Left lung (tissue), 14 donors: ENCODE measurements at places on chromosomes 7 and 10.

DNA sequence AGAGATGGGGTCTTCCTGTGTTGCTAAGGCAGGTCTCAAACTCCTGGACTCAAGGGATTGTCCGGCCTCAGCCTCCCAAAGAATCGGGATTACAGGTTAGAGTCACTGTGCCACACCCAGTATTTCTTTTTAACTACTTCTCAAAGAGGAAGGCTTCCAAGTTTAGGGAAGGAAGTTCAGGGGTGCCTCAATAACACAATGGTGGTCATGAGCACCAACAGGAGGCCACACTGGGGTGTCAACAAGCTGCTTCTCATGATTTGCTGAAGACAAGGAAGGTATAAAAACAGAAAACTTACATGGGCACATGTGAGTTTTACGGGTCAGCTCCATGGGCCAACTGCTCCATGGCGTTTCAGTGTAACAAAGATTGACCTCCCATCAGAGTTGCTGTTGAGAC, 160.5 kb downstream of the TNS3 start:
- no peak for DNase-seq

- DNase-seq, result no peak
These were observed 1.5 kb upstream of the LRRC4 start for GRCh38 chr7:128032605-128033235.

GRCh38 chr10:5575144-5575481, 50.4 kb downstream of the CALML3 start:
- DNase-seq, result no peak

DNA sequence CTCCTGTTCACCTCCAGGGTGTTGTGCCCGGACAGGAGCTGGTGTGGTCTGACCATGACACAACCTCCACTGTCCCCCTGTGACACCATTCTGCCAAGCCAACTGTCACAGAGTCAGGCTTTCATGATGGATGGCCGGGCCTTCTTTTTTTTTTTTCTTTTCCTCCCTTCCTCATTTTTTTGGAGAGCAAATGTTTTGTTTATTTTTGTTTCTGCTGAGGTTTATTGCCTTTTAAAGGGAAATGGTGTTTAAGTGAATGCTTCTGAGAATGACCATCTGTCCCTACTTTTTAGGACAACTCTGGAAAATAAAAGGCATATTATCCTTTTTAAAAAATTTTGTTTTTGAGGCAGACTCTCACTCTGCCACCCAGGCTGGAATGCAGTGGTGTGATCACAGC, 115.1 kb upstream of the NPS start:
- peak; percentile 66 for DNase-seq

DNA sequence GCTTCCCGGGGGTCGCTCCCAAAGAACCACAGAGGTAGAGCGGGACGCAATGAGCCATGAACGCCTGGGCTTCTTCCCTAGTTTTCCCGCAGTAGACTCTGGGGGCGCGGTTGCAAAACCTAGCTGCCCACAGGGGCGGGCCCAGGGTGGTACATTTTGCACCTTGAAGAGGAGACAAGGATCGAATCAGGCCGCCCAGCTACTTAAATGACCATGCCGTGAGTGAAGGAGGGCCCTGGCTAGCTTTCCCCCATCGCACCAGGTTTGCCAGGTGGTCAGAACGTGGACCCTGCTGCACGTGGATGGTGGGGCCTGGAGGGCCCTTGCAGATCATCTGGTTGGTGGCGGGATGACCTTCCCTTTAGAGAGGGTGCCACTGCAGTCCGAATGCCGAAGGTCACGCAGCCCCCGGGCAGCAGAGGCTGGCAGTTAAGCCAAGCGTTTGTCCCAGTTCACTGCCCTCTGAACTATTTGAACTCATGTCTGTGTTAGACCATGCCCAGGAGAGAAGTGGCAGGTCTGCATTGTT, 604 bp upstream of the SHTN1 start:
- peak; percentile 29 for DNase-seq

DNA sequence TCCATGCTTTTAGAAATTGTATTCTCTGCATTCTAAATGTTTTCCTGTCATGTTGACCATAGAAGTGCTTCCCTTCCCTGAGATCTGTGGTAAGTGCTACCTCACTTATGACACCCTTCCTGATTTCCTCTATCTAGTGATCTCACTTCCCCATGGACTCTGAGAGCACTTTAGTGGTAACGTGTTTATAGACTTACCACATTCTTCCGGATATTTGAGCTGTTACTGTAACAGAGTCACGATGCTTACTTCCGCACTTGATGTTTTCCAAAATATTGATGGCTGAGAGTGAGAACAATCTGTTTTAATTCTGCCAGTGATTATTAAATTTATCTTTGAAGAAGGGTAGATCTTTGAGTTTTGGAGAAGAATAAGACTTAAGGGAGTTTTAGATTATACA, 60.1 kb upstream of the NAMPT start:
- DNase-seq, result no peak

DNA sequence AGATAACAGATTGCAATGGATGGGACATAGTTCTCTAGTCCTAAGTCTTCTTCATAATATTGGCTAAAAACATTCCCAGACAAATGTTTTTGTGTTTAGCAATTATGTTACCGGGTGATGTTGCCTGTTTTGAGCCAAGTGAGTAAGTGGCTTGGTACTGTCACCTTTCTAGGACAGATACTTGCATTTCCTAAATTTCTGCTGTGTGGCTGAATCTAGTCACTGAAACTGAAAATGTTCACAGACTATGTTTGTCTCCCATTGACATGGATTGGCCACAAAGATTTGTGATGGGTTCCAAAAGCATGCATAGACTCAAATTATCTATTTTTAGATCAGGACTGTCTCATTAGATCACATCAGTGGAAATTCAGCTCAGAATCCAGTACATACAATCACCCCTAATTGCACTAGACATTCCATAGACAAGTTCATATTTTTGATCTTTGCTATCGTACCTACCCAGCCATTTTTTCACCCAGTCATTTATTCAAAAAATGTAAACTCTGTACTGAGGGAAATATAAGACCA, 1222.1 kb upstream of the AUTS2 start:
- no peak for DNase-seq
